ENCODE measurements at places on chromosomes 6 and 20.
A peak's percentile ranks its signal among the peaks of the same experiment; 100 is the strongest.

DNA sequence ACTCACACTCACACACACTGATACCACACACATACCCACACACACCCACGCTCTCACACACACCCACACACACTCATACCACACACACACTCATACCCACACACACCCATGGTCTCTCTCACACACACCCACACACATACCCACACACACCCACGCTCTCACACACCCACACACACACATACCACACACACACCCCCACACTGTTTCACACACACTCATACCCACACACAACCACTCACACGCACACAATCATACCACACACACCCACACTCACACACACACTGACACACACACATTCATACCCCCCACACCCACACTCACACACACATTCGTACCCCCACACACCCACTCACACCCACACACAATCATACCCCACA is 158.1 kb downstream of the SMOC2 start:
- no peak for DNase-seq

DNA sequence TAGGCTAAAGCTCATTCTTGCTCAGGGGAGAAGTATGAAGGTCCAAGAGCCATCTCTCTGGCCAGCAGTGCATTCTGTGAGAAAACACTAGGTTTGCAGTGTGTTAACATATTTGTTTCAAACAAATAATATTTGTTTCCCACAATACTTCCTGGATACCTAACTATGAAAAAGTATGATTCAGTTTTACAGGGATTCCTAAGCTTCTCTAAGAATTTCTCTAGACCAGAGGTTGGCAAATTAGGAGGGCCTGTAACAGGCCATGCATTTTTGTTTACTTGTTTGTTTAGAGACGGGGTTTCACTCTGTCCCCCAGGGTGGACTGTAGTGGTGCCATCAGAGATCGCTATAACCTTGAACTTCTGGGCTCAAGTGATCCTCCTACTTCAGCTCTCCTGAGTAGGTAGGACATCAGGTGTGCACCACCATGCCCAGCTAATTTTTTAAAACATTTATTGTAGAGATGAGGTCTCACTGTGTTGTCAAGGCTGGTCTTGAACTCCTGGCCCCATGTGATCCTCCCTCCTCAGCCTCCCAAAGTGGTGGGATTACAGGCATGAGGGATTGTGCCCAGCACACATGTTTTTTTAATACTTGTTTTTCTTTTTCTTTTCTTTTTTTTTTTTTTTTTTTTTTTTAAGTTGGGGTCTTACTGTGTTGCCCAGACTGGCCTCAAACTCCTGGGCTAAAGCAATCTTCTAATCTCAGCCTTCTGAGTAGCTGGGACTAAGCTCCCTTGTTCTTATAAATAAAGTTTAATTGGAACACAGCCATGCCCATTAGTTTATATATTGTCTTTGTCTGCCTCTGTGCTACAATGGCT is 71.7 kb downstream of the ADGRG6 start:
- DNase-seq = no peak

DNA sequence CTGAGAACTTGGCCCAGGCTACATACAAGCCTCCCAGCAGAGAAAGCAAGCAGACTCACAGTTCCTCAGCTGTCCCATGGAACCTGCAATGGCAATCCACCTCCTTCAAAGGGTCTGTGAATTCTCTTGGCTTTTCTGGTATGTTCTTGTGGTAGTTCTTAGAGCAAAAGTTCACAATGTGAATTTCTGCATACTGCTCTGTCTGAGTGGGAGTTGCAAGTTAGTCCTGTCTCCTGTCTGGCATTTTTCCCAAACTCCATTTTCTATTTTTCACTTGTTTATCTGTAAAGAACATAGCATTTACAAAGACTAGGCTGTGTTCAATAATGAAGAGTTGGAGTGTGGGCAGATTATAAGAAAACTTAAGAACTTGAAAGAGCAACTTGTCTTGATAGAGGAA is 269.9 kb downstream of the BCKDHB start:
- no peak for DNase-seq

DNA sequence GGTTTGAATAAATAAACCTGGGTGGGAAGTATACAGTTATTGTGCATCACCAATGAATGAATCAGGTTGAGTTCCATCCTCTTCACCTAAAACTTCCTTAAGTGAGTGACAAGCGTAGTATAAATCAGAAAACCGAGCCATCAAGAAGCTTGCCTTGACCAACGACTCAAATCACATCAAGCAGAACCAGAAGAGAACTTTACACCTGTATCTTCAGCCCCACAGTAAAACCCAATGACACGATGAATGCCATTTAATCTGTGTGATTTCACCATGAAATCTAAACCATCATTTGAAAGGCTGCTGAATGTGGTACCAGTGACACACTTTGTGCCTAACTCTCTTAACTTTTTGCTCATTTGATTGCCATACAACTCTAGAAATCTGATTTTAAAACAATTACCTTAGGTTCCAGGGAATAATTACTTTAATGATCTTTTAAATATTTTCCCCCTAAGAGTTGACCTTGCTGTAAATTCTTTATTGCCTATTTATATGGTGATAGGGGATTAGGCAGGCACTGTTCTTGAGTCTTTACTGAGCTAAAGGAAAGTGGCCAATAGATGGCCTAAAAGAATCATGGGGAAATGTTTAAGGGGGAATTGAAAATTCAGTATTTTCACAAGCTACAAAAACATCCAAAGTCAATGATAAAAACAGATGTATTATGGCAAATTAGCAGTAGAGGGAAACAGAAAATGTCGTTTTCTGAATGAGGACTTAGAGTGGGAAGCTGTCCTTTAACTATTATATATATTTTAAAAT is 152.0 kb upstream of the EYA4 start:
- DNase-seq = no peak

DNA sequence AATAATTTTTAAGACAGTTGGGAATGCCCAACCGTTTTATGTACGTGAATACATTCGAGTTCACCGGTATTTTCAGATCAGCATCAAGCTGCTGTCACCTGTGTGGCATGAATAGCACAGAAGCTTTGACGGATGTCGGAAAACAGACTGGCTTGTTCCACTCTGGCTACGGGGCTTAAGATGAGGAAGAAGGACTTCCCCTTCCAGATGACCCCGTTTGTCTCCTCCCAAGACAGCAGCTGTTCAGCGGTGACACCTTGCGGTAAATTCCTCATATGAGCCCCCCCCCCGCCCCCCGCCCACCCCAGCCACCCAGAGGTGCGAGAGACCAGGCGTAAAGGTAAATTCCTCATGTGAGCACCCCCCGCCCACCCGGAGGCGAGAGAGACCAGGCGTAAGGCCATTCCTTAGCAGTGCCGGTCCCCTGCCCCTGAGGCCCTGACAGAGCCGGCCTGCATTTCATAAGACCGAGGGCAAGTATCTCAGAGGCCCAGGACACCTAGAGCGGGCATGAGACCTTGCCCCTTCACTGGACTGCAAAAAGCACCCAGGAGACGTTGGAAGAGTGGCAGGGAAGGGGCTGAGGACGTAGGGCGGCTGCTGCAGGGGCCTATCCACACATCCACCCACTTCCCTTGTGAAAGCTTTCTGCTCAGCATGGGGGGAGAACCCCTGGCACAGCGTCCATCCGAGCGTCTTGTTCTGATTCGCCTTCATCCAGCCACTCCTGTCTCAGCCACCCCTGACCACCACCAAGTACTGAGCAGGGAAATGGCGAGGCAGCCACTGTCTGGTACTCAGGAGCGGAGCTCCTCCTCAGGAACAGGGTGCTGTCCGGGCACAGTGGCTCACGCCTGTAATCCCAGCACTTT is 7.3 kb upstream of the PCMTD2 start:
- DNase-seq = no peak

DNA sequence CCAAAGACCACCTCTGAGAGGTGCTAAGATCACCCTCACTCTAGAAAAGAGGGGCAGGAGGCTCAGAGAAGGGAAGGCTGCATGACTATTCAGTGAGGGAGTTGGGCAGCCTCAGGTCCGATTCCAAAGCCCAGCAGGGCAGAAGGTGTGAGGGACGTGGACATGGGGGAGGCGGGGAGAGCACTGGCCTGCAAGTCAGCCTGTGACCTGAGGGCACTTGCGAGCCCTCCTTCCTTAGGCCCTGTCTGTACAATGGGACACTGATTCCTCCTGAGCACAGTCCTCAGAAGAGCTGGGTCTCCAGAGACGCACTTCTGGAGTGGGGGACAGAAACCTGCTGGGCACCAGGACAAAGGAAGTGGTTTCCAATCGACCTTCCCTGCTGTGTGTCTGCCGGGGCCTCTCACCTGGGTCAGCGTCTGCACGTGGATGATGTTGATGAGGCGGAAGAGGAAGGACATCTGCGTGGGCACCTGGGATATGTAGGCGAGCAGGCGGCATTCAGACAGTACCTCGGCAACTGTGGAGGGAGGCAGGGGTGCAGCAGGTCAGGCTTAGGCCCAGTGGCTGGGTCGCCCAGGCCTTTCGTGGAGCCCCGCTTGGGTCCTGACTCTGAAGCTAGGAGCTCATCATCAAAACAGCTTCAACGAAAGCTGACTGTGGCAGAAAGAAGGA is 48.5 kb downstream of the MYH7B start:
- DNase-seq = no peak

DNA sequence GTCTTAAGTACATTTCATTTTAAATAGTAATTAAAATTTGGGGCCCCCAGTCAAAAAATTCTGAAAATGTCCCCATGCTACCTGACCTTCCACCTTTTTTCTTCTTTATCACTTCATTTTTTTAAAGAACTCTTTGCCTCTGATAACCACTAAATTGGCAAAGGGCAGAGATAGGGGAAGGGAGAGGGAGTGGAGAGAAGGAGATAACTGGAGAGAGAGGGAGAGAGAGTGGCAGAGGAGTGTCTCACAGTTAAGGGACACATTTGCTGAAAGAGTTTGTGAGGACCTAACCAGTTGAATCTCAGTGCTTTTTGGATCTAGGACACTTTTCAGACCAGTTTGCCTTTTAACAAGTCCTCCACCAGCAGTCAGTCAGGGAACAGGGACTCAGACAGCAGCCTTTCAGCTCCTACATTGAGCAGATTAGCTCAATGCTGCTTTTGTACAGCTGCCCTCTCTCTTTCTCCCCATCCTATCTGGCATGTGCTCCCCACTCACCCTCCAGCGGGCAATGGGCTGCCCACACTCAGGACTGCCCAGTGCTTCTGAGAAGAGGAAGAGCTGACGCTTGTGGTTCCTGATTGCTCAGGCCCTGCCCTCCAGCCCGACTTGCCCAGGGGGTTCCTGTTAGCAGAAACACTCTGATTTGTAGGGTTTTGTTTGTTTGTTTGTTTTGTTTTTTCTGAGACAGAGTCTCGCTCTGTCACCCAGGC is 14.4 kb downstream of the ARMC2 start:
- no peak for DNase-seq

GRCh38 chr6:36443471-36444428 is 950 bp downstream of the KCTD20 start:
- peak; percentile 65 for DNase-seq

DNA sequence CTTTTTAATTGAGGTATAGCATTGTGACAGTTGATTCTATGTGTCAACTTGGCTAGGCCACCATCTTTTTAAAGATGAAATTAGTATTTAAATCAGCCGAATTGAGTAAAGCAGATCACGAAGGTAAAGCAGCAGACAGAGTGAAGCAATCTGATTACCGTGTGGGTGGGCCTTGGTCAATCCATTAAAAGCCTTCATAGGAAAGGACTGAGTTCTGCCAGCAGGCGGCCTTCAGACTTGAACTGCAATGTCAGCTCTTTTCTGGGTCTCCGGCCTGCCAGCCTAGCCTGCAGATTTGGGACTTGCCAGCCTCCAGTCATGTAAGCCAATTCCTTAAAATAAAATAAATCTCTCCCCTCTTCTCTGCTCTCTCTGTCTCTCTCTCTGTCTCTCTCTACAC is 22.4 kb upstream of the TGM2 start:
- DNase-seq = no peak

GRCh38 chr20:63316502-63316921 is 23.5 kb downstream of the COL20A1 start:
- DNase-seq = no peak

DNA sequence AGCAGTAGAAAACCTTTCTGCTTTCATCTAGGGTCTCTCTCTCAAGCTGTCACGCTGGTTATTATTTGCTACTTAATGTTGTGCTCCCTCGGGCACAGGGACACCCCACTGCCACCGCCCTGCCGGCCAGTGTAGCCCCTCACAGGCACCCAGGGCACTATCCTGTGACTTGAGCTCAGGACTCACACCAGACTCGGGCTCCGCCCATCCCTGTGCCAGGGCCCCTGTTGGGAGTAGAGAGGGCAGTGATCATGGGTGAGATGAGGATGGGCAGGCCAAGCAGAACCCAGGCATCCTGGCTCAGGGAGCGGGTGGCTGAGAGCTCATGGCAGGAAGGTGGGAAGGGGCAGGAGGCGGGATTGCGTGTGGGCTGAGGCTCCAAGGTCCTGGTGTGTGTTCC is 371.9 kb downstream of the ZFAND3 start:
- DNase-seq = no peak

GRCh38 chr6:29447670-29448069 is 8.6 kb downstream of the OR10C1 start:
- peak; percentile 45 for DNase-seq

- no peak for DNase-seq
These were observed 123.5 kb downstream of the MAP3K7 start for GRCh38 chr6:90463359-90463758.

DNA sequence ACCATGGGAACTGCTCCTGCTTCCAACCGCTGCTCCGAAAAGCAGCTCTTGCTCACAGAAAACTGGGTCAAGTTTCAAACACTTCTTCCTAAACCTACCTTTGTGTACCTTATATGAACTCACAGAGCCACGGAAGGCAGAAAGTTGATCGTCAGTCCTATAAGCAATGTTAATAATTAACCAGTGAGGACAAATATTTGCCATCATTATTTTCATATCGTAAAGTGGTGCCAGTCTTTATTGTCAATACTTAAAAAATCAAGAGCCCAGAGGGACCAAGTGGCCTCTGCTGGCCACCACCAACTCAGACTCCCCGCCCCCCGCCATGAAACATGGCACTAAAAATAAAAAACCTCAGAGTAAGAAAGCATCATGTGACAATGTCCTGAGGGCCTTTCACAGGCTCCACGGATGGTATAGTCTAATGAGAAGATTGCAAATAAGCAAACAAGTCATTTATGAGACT is 9.1 kb upstream of the PBOV1 start:
- DNase-seq = no peak

- no peak for DNase-seq
These were observed 398 bp upstream of the SPATS1 start for GRCh38 chr6:44342052-44342451.

- DNase-seq = no peak
These were observed 28.4 kb downstream of the RNF182 start for GRCh38 chr6:13953061-13953705.

DNA sequence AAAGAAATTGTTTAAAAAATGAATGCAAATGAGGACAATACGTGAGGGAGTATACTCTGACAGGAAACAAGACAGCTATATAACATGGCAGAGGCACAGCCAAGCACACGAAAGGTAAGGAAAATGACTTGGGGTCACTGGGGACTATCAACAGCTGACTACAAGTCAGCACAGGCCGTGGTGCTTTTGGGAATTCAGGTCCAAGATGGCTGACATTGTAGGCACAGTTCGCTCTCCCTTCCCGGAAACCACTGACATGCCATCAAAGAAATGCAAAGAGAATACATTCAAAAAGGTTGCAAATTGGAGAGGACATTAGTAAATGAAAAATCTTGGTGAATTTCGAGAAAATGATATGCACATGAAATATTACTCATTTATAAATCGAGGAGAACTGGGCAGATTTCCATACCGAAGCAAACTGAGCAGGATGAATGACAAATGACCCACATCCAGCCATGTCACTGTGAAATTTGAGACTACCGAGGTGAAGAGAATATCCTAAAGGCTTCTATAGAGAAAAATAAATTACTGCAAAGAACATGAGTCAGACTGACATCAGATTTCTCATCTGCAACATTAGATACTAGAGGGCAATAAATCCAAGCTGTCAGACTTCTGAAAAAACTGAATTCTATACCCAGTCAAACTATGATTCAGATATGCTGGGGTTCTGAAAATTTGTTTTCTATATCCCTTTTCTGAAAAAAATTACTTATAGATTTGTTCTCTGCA is 391.1 kb downstream of the BTBD9 start:
- DNase-seq = no peak

Data from urothelium cell line (cell line).